Progenitor cell of endocrine pancreas (in vitro differentiated cells): ENCODE measurements at places on chromosomes 16 and 17. TPM values are rescaled to one million over a fixed set of nuclear protein-coding genes. Genes with fewer than 3 reads are reported as not detected.

The CCR7 gene
- total RNA-seq, result not detected in 2 replicates

The PRAC2 gene
- total RNA-seq, result not detected in 2 replicates

The PVALEF gene
- 0.31 TPM in 1 of 2 replicates, not detected in the other for total RNA-seq

The FNDC8 gene
- not detected in 2 replicates for total RNA-seq

The HID1 gene
- total RNA-seq, result 94.2 and 101 TPM in 2 replicates

The NPIPA5 gene
- 5.3 and 8.5 TPM in 2 replicates for total RNA-seq
